ENCODE measurements at places on chromosomes 5 and 9.

GRCh38 chr5:139050432-139050831, 147.7 kb downstream of the SIL1 start:
- no peak for DNase-seq

- DNase-seq = no peak
These were observed 3.3 kb downstream of the SHISAL2B start for GRCh38 chr5:64693636-64694035.

- DNase-seq = no peak
These were observed 375.0 kb upstream of the RFX3 start for GRCh38 chr9:3900673-3901318.

DNA sequence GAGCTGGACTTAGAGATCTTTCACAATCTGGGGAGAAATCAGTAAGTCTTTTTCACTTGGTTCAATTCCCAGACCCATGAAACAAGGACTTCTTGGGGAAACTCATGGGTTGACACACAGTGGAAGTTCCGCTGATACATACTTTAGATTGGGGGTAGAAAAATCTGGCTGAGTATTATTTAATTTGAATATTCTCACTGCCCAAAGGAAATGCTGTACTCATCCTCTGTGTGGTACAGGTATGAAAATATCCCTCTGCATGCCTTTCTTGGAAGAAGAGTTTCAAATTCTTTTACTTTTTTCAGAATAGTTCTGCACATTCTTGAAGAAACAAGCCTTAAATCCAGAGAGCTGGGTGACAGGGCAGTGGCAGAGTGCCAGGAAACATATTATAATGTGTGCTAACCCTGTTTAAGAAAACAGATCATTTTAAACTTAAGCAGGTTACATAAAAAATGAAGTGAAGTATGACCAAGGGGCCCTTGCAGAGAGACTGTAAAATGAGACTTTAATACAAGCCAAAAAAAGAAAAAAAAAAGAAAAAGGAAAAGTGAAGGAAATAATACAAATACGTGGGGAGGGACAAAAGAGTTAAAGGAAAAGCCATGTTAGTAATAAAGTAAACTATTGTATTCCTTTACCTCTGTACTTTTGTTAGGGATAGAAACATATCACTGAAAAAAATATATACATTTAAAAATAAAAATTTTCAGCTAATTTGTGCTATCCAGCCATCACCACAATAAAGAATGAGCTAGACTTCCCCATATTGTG, 173.4 kb upstream of the NR3C1 start:
- DNase-seq = no peak

- DNase-seq = no peak
These were observed 12.2 kb downstream of the SLC35A4 start for GRCh38 chr5:140576776-140577201.

- no peak for DNase-seq
These were observed 233.3 kb downstream of the CDH9 start for GRCh38 chr5:26805076-26805475.

DNA sequence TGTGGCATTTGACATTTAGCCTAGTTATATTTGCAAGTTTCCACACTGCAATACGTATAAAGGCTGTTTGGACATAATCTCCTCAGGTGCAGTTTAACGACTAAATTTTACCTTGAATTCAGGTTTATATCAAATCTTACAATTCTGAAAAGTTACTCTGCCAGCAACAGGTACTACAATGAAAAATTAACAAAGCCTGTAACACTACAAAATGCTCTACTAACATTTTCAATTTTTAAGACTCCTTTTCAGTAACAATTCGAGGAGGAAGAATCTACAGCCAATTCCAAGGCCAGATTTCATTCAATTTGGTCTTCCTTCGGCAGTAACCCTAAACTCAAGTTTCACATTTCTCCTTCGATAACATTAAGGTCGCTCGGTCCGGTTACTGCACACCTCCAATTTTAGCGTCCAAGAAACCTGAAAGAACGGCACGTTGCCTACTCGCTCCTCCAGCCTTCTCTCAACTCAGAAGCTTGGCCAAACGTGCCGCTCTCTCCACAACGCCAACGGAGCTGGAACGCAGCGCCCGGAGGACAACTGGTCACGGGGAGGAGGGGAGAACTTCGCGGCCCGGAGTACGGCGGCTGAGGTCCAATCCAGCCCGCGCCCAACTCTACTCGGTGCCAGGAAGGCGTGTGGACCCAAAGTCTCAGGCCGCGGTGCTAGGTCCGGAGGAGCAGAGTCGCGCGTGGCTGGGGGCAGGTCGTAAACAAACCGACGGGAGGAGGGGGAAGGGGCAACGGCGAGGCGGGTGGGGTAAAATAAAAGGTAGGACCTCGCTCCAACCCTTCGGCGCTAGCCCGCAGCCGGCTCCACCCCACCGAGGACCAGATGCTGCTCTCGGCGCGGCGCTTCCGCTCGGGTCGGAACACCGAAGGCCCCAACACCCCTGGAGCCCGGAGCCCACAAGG, 681 bp downstream of the FNIP1 start:
- peak; percentile 35 for DNase-seq
